ENCODE measurements at places on chromosomes 2 and 18.

GRCh38 chr2:11320698-11321492 lies 23.5 kb downstream of the ROCK2 start:
- no peaks in the 10 kb centered on the region for H3K36me3 ChIP-seq
- no peak overlapping the region for H3K4me3 ChIP-seq
- DNase-seq = no peak
- no peak overlapping the region for H3K27ac ChIP-seq
- H3K27me3 ChIP-seq = no peaks in the 10 kb centered on the region

- H3K27me3 ChIP-seq = no peaks in the 10 kb centered on the region
- H3K4me3 ChIP-seq = no peak overlapping the region
- H3K4me1 ChIP-seq = no peaks in the 10 kb centered on the region
- no peak for DNase-seq
- no peak overlapping the region for H3K27ac ChIP-seq
- no peaks in the 10 kb centered on the region for H3K36me3 ChIP-seq
These were observed 153.6 kb downstream of the DSEL start for GRCh38 chr18:67362906-67363305.

DNA sequence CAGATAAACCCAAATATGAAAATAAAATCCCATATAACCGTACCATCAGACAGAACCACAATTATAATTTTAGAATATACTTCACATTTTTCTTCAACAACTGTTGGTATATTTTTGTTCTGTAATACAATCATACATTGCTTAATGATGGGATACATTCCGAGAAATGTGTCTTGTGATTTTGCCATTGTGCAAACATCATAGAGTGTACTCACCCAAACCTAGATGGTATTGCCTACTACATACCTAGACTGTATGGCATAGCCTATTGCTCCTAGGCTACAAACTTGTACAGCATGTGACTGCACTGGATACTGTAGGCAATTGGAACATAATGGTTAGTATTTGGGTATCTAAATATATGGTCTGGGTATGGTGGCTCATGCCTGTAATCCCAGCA lies 30.6 kb downstream of the MAPRE3 start:
- no peaks in the 10 kb centered on the region for H3K36me3 ChIP-seq
- DNase-seq = no peak
- H3K4me3 ChIP-seq = no peak overlapping the region
- no peak overlapping the region for H3K27ac ChIP-seq
- no peaks in the 10 kb centered on the region for H3K27me3 ChIP-seq

- DNase-seq = no peak
- no peak overlapping the region for H3K4me3 ChIP-seq
- no peaks in the 10 kb centered on the region for H3K36me3 ChIP-seq
These were observed 252.5 kb downstream of the XIRP2 start for GRCh38 chr2:167140767-167141166.
